ENCODE measurements at places on chromosomes 7 and 10.

DNA sequence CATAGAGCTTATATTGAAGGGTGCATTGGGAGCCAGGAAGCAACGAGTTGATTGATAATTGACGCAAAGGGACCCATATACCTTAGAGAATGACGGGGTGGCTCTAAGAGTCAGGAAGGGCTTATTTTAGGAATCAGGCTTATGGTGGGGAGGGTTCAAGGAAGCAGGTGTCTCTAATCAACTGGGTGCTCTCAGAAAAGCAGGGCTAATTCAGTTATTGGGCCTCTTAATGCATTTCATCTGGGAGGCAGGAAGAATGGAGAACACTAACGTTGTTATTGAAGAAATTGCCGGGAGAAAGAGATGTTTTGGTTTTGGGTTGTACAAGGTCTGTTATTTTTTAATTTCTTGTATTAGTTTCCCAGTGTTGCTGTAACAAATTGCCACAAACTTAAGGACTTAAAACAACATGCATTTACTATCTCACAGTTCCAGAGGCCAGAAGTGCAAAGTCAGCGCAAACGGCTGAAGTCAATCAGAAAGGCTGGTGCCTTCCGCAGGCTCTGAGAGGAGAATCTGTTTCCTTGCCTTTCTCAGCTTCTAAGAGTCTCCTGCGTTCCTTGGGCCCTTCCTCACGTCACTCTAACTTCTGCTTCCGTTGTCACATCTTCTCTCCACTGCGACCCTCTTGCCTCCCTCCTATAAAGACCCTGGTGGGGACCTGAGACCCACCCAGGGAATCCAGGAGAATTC lies 328.4 kb upstream of the C7orf33 start:
- no peak for DNase-seq

- no peak for DNase-seq
Observed at GRCh38 chr10:103153302-103154197, 39.5 kb downstream of the NT5C2 start.

DNA sequence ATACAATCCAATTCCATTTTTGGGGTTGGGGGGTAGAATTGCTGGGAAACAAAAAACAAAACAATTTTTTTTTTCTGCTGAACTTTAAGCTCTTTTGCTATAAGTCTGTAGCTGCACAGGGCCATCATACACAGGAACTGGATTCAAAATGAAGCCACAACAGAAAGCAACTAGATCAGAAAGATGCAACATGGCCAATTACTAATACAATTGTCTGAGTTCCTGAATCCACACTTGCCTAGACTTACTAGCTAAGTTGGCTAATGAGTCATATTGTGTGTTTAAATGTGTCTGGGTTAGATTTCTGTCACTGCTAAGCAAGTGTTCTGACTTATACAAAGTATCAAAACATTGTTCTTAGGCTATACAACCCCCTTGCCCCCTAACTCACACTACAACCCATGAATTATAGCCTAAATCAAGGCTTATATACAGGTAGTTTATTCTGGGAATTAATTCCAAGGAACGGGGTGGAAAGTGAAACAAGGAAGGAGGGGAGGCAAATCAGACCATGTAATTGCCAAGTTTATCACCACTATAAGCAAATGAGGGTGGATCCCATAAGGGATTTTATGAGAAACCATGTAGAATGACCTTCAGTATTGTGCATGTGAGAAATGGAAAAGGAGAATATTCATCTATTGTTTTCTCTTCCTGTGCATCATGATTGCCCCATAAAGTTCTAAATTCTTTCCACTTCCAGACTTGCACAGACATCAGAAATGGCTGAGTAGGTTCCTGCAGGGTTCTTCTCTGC lies 337.9 kb upstream of the SORCS1 start:
- no peak for DNase-seq

DNA sequence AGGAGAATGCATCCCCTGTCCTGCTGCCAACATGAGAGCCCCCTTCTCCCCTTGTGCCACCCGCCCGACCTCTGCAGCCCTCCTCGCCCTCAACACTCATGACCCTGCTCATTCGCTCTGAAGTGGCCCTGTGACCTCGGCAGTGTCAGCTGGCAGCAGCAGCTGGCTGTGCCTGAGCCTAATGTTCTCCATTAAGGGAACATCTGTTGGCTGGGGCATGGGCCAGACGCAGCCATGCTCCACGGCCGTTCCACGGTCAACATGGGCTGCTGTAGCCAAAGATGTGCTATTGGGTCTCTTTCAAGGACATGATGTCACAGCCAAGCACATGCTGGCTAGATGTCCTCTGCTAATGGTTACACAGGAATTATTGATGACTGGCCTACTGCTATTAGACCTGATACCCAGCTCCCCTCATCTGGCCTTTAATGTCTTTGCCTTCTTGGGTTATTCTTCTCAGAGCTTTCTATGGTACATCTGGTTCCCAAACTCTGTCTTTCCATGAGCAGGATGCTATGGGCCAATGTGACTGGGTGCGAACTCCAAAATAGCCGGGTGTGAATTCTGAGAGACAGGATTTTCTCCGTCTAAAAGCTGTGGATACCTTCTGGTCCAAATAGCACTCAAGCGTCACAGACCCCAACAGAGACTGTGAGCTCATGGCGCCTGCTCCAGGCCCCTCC lies 22.4 kb downstream of the ADCYAP1R1 start:
- no peak for DNase-seq

DNA sequence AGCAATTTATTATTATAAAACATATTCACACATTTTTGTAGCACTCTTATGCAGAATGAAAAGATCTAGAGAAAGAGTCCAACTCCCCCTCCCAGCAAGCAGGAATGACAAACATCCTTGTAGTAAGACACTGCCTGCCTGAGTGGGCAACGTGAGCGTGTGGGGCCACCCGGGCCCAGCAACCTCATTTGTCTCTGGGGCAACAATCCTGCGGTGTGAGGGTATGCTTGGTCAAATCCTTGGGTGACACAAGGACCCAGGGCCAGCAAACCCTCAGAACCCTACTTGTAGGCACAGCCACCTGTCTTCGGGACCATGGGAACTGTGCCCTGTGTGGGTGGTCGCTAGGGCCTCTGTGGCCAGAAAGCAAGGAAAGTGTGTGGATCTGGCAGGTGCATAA lies 10.7 kb downstream of the RHEB start:
- DNase-seq: no peak

- no peak for DNase-seq
Observed at GRCh38 chr10:36416513-36416912, 708.9 kb upstream of the ANKRD30A start.

DNA sequence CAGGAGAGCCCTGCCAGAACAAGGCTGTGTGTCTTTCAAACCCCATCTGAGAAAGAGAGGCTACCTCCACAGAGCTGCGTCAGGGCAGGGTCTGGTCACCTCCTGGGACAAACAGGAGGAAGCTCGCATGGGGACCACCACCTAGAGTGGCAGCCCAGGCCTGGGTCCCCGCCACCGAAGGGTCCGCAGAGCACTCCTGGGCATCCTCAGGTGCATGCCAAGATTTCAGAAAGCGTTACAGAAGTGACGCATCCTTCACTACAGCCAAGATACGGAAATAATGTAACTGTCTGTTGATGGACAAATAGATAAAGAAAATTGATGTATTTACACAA lies 42.6 kb downstream of the GSDME start:
- no peak for DNase-seq

DNA sequence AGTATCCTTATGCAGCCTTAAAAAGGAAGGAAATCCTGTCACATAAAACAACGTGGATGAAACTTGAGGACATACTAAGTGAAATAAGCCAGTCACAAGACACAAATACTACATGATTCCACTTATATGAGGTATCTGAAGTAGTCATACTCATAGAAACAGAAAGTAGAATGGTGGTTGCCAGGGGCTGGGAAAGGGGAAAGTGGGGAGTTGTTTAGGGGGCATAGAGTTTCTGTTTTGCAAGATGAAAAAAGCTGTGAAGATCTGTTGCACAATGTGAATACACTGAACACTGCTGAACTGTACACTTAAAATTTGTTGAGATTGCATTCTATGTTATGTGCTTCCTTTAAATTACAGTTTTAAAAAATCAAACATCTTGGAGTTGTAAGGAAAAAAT lies 2.9 kb downstream of the NUP205 start:
- DNase-seq: no peak
